T-cell (primary cell): ENCODE measurements at places on chromosomes 5 and 9. TPM values are rescaled to one million over a fixed set of nuclear protein-coding genes. Genes with fewer than 3 reads are reported as not detected.

- no peaks in the 10 kb centered on the region for H3K27me3 ChIP-seq
- no peak overlapping the region for H3K27ac ChIP-seq
- no peaks in the 10 kb centered on the region for H3K4me1 ChIP-seq
- no peaks in the 10 kb centered on the region for H3K36me3 ChIP-seq
Observed at GRCh38 chr5:33257807-33258429, 182.8 kb upstream of the TARS1 start.

The HRH2 gene
- total RNA-seq: 2.9 TPM

DNA sequence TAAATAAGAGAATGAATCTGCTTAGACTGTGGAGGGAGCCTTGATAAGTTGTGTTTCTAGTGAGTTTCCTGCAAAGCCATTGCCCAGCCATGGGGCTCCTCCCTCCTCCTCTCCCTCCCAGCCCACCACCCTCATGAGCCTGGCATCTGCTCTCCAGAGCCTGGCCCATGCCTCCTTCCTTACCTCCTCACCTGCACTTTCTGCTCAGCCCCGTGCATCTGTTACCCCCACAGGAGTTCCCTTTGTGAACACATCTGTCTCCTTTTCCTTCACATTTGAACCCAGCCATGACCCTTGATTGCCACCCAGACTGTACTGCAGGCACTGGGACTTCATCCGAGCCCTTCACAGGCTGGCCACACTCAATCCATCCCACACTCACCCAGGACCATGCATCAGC lies 395.6 kb downstream of the IRX2 start:
- no peak overlapping the region for H3K4me3 ChIP-seq
- H3K27me3 ChIP-seq: no peaks in the 10 kb centered on the region
- no peak overlapping the region for H3K27ac ChIP-seq
- no peaks in the 10 kb centered on the region for H3K4me1 ChIP-seq
- H3K36me3 ChIP-seq: no peaks in the 10 kb centered on the region
- no peak for DNase-seq

DNA sequence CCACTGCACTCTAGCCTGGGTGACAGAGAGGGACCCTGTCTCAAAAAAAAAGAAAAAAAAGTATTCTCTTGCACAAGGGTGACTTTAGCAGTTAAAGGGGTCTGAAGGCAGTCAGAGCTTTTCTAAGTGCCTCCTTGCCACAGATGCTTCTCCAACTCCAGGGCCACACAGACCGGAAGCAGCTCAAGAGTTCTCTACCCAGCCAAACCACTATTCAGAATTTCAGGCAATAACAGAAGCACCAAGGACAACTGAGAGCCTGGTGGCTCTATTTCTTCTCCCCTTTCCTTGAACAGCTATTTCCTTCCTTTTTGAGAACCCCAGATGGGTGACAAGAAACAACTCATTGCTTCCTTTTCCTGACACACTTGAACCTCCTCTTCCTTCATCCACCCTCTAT lies 2.2 kb downstream of the FAM219A start:
- H3K36me3 ChIP-seq: no peaks in the 10 kb centered on the region
- no peak for DNase-seq
- peaks cover 10% of the 10 kb centered on the region for H3K4me1 ChIP-seq

GRCh38 chr9:87278971-87279733 lies 218.5 kb upstream of the DAPK1 start:
- no peak for DNase-seq
- no peak overlapping the region for H3K27ac ChIP-seq
- H3K4me3 ChIP-seq: no peak overlapping the region

GRCh38 chr5:14179446-14179845 lies 36.3 kb downstream of the TRIO start:
- H3K4me3 ChIP-seq: no peak overlapping the region
- no peaks in the 10 kb centered on the region for H3K4me1 ChIP-seq
- no peak overlapping the region for H3K27ac ChIP-seq
- no peak for DNase-seq
- no peaks in the 10 kb centered on the region for H3K36me3 ChIP-seq

GRCh38 chr9:20217596-20217995 lies 404.7 kb downstream of the MLLT3 start:
- H3K4me1 ChIP-seq: no peaks in the 10 kb centered on the region
- no peak overlapping the region for H3K27ac ChIP-seq
- no peak overlapping the region for H3K4me3 ChIP-seq
- no peak for DNase-seq
- H3K36me3 ChIP-seq: no peaks in the 10 kb centered on the region

GRCh38 chr9:92720209-92720765 lies 44.3 kb downstream of the BICD2 start:
- no peaks in the 10 kb centered on the region for H3K27me3 ChIP-seq
- peaks cover 7% of the 10 kb centered on the region for H3K4me1 ChIP-seq
- no peak for DNase-seq
- no peak overlapping the region for H3K27ac ChIP-seq
- peaks cover 77% of the 10 kb centered on the region for H3K36me3 ChIP-seq

The SLC1A1 gene
- total RNA-seq: 0.38 TPM

The ROPN1L gene
- total RNA-seq: 1.1 TPM

GRCh38 chr9:125674981-125675973 lies 31.7 kb downstream of the MAPKAP1 start:
- peaks cover 2% of the 10 kb centered on the region for H3K4me1 ChIP-seq
- no peaks in the 10 kb centered on the region for H3K27me3 ChIP-seq
- no peak overlapping the region for H3K27ac ChIP-seq
- no peak for DNase-seq
- peaks cover 6% of the 10 kb centered on the region for H3K36me3 ChIP-seq

GRCh38 chr5:65186646-65187227 lies 295.0 kb downstream of the ADAMTS6 start:
- no peak for DNase-seq
- no peaks in the 10 kb centered on the region for H3K36me3 ChIP-seq
- H3K4me3 ChIP-seq: no peak overlapping the region
